ENCODE measurements at places on chromosomes 5 and 9.

- DNase-seq: no peak
These were observed 15.9 kb downstream of the ADAMTSL1 start for GRCh38 chr9:18489861-18490260.

DNA sequence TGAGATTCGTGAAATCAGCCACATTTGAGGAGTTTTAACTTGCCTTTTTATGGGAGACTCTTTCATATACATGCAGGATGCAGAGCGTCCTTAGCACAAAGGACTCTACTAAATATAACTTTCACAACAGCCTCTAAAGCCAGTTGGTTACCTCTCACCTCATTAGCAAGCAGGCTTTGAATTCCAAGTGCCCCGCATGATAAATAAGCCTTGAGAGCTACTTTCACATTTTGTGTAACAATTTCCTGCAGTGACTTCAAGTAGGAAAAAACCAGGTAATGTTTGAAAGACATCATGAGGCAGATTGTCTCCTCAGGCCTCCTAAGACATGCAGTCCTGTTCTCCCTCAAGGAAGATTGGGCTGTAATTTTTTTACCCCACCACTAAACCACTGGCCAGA, 50.5 kb downstream of the RALGPS1 start:
- DNase-seq: no peak

GRCh38 chr5:161411156-161411555, 135.4 kb downstream of the GABRB2 start:
- DNase-seq: no peak

DNA sequence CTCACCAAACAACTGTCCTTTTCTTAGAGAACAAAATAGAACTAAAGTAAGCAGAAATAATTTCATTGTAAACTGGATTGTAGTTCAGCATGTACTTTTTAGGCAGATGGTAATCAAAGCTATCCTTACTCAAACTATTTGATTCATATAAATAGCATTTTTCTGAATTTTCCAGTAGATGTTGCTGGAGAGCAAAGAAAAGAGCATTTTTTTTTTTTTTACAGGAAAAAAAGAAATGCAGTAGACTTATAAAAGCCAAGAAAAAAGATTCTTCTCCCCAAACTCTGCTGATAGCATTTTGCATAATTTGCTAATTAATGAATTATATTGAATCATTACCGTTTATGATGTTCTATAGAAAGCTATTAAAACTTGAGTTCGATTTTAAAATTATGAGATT, 715.3 kb upstream of the WWC1 start:
- no peak for DNase-seq

DNA sequence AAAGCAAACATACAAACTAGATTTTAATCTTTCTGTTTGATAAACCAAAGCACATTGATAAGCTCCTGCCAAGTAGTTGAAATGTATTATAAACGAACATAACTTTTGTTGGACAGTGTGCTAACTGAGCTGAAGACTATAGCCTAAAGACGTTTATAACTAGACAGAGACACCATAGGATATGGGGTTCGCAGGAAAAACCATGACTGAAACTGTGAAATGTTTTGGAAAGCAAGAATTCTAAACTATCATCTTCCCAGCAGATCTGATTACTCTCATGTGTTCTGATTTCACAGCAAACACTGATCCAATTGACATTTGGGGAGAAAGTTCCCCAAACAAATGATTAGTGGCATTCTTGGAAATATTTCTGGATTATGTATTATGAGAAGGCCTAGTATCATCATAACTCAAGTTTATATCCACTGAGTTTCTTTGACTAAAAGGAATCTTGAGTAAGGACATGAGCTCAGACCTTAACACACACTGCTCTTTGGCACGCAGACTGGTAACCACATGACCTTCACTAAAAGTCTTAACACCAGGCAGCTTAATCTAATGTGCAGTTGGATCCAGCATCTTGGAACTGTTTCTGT, 375.2 kb downstream of the ZNF608 start:
- no peak for DNase-seq

- no peak for DNase-seq
These were observed 43.7 kb upstream of the GABRA1 start for GRCh38 chr5:161804263-161804662.

- no peak for DNase-seq
These were observed 16.1 kb upstream of the DRD1 start for GRCh38 chr5:175460126-175460525.

DNA sequence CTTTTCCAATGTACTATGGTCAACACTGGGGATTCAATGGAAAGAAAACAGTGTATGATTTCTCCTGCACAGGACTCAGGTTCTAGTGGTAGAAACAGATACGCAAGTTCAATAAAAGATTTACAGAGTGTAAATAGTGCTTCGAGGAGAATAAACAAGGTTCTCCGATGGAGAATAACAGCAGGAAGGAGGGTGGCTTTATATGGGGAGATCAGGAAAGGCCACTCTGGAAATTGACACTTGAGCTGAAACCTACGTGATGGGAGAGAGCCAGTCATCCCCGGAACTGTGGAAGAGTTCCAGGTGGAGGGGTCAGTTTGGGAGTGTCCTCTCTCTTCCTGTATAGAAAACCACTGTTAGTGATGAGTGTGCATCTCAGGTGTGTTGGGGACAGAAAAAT, 65.9 kb downstream of the GARNL3 start:
- DNase-seq: no peak

GRCh38 chr9:13001989-13002580, 227.3 kb downstream of the LURAP1L start:
- DNase-seq: no peak

- DNase-seq: no peak
These were observed 20.9 kb upstream of the ADAM19 start for GRCh38 chr5:157596487-157596886.

All from stimulated activated CD8-positive, alpha-beta memory T cell treated with anti-CD3 and anti-CD28 coated beads, Interleukin-7, amount 100 ng/mL, for 48 hours (primary cell).